Type B pancreatic cell (in vitro differentiated cells): ENCODE measurements at places on chromosomes 13 and 19.

DNA sequence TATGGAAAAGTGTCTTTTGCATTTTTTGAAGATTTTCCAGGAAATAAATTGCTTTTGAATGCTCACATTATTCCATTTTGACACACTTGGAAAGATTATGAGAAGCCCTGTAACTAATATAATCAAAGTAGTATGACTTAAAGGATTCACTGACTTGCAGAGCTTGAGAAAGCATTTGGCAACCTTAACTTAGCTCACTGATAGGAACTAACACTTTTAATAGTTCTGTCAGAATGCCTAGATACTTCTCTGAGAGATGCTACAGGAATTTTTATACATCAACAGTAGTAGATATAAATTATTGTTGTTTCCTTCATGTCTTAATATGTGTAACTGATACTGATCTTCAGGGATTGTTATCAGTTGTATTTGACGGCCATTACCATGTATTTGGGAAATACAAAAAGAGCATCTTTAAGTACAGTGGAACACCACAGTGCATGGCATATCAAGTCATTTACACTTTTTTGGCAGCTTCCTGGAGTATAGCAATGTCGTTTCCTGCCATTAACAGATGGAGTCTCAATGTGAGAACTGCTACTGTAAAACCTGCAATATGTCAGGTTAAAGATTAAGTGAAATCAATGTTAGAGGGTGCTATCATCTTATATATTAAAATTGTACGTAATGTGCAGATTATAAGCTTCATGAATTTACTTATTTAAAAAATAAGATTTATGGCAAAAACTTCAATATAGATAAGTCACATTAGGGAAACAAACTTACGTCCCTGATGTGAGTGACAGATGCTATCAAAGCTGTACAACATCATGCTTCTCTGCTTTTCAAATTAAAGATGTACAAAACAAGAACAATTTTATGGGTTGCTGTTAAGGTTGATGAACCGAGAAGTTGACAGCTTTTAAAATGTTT lies 1159.8 kb upstream of the MIR17HG start:
- DNase-seq = no peak

GRCh38 chr19:16319481-16319880 lies 5.1 kb upstream of the KLF2 start:
- DNase-seq = no peak

GRCh38 chr19:39277598-39277997 lies 9.4 kb downstream of the IFNL2 start:
- no peak for DNase-seq

- DNase-seq = no peak
These were observed 23.1 kb upstream of the TSHZ3 start for GRCh38 chr19:31372246-31372781.

- no peak for DNase-seq
These were observed 42.0 kb downstream of the LNX2 start for GRCh38 chr13:27578121-27579030.

DNA sequence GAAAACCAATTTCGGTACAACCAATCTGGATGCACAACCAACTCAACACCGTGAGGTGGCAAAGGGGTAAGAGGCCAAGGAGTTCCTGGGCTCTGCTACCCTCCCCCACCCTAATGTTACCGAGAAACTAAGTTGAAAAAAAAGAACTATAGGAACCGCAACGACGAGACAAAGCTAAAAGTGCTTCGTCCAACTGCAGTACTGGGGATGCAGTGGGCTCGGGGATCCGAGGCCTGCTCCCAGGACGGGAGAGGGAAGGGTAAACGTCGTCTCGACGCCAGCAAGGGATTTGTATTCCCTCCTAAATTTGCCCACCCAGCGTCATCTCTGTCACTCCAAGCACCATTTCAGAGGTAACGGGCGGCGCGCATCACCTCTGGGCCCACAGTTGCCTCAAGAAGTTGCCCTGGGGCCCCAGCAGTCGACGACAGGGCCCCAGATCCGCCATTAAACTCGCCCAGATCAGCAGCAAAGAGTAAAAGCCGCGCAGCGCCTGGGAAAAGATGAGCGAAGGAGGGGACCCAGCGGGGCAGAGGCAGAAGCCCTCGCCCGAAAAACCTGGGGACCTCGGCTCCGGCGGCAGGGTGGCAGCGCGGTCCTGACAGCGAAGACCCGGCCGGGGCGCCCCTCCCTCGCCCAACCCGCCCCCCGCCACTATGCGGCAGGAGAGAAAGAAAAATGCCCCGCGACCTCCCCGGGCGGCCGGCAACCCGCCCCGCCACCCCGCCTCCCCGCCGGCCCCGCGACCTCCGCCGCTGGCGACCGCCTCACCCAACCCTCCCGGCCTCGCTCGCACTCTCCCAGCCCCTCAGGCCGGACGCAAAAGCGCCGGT lies 752 bp downstream of the ZMYM5 start:
- DNase-seq = no peak

DNA sequence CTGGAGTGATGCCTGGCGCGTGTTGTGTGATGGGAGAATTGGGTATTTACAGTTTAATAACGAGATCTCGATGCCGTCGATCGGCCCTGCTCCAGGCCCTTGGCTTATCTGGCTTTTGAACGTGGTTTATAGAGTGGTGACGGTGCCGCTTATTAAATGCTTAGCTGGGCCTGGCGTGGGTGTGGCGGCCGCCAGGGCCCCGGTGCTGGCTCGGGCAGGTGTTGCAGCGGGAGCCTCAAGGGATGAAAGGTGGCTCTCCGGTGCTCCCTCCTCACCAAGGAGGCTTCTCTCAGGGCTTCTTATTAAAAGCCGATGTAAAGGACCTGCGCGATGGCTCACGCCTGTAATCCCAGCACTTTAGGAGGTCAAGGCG lies 173.8 kb downstream of the KDM4B start:
- no peak for DNase-seq

GRCh38 chr19:52527956-52528351 lies 486 bp downstream of the ZNF808 start:
- no peak for DNase-seq

- no peak for DNase-seq
These were observed 313.4 kb upstream of the TMTC4 start for GRCh38 chr13:100987948-100988347.

DNA sequence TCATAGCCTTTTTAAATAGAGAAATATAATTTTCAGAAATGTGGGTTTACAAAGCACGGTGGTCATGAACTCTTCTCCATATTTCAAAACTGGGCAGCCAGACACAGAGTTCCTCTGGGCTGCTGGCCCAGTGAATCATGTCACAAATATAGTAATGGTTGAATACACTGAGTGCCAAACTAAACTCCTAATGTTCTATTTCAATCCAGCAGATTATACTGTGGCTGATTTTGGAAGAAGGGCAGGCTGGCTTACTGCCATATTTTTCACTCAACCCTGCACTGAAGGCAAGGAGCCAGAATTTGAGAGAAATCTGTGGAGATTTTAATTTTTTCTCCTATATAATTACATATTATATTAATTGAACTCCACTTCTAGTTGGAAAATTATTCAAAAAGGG lies 17.0 kb upstream of the PRR20A start:
- DNase-seq = no peak

- no peak for DNase-seq
These were observed 441.1 kb upstream of the HTR2A start for GRCh38 chr13:47337781-47338507.

- DNase-seq = no peak
These were observed 19.6 kb upstream of the B3GNT3 start for GRCh38 chr19:17775245-17775927.

GRCh38 chr13:53612200-53612599 lies 583.6 kb downstream of the OLFM4 start:
- DNase-seq = no peak

DNA sequence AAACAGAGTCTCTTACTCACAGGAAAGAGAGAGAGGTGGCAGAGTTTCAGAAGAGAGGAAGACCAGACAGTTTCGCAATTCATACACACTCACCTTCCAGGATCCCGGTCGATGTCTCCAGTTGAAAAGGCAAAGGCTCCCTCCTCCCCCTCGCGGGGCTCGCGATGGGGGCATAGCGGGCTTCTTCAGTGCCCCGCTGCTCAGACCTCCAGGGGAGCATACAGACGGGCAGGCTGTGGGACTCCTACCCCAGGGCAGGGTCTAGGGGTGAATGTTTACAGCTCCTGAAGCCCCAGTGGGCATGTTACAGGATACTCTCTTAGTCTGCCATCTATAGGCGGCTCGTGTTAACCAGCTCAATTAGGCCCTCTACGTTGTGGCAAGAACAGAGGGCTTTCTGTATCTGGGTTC lies 139.2 kb downstream of the SLITRK5 start:
- no peak for DNase-seq

DNA sequence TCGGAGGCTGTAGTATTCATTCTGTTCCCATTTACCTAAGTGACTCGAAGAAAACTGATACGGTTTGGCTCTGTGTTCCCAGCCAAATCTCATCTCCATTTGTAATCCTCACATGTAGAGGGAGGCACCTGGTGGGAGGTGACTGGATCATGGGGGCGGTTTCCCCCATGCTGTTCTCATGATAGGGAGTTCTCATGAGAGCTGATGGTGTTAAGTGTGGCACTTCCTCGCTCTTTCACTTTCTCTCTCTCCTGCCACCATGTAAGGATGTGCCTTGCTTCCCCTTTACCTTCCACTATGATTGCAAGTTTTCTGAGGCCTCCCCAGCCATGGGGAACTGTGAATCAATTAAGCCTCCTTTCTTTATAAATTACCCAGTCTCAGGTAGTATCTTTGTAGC lies 23.5 kb downstream of the SLAIN1 start:
- DNase-seq = no peak

DNA sequence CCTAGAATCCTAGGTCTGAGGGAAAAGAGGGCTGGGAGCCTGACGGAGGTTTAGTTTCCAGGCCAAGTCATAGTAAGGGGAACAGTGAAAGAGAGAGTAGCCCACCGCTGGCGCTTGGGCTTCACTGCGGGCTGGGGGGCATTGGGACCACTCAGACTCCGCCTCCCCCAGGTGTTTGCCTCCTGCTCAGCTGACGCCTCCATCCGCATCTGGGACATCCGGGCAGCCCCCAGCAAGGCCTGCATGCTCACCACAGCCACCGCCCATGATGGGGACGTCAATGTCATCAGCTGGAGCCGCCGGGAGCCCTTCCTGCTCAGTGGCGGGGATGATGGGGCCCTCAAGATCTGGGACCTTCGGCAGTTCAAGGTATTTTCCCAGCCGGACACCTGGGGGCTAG lies 4.5 kb upstream of the KCNJ14 start:
- DNase-seq = no peak

- DNase-seq = no peak
These were observed 703 bp downstream of the RASGRP4 start for GRCh38 chr19:38425222-38425809.

GRCh38 chr13:41111454-41111853 lies 21.1 kb downstream of the KBTBD6 start:
- no peak for DNase-seq

GRCh38 chr19:58555369-58555885 lies 522 bp upstream of the CHMP2A start:
- DNase-seq = no peak

DNA sequence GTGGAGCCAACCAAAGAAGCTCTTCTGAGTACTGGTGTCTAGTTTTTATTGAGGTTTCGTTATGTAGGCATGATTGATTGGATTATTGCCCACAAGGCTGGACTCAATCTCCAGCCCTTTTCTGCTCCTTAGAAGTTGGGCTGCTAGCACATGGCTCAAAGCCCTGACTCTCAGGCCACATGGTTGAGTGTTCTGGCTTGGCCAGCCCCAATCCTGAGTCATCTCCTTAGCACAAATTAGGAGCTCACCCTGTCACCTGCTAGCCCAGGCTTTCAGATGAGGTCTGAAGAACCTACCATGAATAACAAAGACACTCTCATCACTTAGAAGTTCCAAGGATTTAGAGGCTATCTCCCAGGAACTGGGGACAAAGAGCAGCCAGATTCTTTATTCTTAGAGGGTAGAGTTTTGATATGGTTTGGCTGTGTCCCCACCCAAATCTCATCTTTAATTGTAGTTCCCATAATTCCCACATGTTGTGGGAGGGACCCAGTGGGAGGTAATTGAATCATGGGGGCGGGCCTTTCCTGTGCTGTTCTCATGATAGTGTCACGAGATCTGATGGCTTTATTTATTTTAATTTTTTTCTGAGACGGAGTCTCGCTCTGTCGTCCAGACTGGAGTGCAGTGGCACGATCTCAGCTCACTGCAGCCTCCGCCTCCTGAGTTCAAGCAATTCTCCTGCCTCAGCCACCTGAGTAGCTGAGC lies 11.3 kb downstream of the DPY19L3 start:
- DNase-seq = no peak

DNA sequence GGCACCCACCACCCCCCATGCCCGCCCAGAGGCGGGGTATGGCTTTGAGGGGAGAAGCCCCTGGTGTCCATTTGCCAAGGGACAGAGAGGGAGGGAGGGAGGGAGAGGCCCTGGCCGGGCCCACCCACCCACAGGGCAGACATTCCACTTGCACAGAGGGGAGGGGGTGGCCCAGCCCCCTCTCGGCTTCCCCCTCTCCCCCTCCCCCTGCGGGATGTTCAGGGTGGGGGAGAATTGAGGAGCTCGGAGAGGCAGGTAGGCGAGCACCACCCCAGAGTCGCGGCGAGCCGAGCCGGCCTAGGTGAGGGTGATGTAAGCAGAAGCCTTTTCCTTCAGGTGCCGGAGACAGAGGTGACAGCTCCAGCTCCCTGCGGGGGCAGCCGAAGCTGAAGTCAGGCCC lies 12.3 kb downstream of the DPF1 start:
- DNase-seq = no peak

- DNase-seq = no peak
These were observed 29.7 kb downstream of the OLFM2 start for GRCh38 chr19:9906475-9907087.

GRCh38 chr13:24280720-24281119 lies 28.7 kb upstream of the C1QTNF9 start:
- no peak for DNase-seq

GRCh38 chr19:57334191-57334590 lies 13.9 kb downstream of the ZNF543 start:
- no peak for DNase-seq

- no peak for DNase-seq
These were observed 12.6 kb downstream of the XRCC1 start for GRCh38 chr19:43562698-43563241.

GRCh38 chr13:95456815-95457214 lies 95.7 kb upstream of the CLDN10 start:
- no peak for DNase-seq

- no peak for DNase-seq
These were observed 186.9 kb upstream of the UBL3 start for GRCh38 chr13:30037306-30037705.

DNA sequence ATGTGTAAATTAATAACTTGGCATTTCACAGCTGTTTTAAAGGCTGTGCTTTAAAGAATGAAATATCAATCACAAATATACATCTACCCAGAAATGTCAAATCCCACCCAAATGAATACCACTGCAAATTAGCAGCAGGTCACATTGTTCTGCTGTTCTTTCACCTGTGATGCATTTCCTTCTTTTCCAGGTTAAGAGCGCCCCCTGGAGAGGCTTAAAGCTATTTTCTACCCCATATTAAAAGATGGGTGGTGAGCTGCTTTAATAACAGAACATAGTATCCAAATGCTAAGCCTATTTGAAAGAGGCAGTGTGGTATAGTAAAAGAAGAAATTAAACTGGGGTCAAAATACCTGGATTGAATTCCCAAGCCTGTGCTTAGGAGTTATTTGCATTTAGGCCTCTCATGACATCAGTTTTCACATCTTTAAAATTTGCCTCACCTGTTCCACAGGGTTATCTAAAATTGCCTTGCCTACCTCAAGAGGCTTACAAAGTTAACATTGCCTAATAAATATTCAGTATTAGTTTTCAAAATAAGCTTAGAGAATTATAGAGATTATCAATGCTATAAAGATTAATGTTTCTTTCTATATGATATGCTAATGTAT lies 396.9 kb upstream of the SLITRK5 start:
- DNase-seq = no peak
